ENCODE measurements at places on chromosomes 16 and 17.

- DNase-seq, result no peak
These were observed 237.1 kb downstream of the SHISA9 start for GRCh38 chr16:13138528-13138927.

DNA sequence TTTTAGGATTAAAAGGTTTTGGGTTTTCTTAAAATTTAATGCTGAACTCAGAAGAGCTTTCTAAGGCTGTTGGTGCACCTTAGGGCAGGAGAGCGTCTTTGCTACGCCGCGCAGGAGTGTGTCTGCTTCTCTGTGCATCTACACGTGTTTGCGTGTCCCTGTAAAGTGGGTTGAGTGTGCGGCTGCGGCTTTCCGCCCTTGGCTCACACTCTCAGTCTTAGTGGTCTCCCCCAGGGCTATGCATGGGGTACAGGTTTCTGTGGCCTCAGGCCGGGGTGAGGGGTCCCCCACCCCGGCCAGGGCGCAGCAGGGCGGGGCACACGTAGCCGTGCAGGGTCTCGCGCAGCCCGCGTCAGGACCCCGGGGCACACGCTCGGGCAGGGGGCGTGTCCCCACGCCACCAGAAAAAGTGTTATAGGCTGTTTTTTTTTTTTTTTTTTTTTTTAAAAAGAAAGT lies 727 bp upstream of the TENT4B start:
- DNase-seq, result no peak

DNA sequence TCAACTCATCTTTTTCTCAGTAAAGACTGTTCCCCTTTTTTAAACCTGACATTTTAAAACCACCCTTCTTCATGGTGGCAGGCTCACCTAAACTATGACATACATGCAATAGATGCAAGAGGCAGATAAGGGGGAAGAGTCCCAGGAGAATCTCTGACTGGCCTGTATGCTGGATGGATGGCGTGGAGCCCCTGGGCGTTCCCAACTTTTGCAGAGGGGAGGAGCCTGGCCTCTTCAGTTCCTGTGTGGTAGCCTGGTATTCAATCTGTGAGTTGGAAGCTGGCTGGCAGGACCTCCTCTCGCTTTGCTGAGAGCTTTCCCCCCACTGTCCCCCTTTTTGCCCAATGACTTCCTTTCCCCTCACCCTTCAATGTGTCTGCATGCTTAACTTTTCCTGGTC lies 217.6 kb upstream of the CA10 start:
- no peak for DNase-seq

DNA sequence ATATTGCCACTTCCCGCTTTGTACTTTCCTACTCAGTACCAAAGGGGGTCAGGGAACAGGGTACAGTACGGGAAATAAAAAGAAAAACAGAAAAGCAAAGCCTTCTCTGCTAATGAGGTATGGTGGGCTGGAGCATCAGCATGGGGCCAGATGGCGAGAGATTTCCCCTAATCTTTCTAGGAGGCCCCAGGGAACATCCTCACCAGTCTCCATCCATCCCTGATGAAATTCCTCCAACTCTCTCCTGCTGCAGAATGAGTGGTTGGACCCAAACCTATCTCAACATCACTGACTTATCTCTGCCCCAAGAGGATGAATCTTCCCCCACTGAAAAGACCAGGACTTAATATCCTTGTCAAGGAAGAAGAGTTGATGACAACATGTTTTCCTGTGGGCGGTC lies 185.6 kb downstream of the C16orf78 start:
- DNase-seq, result no peak

- DNase-seq, result no peak
These were observed 45.1 kb downstream of the ZFHX3 start for GRCh38 chr16:73002866-73003265.

DNA sequence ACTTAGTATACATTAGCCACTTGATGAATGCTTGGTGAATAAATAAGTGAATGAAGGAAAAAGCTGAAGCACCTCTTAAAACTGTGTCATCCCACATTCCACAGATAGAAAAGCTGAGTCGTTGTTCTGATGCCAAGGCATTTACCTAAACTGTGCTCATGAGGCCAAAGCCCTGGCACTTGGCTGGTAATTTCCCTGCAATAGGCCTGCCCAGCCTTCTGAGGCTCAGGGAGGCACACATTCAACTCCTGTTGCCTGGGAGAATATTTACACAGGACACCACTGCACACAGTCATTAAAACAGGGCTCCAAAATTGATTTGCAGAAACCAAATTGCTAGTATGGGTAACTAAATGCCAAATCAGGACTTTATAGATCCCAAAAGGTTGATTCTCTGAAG lies 333.0 kb upstream of the C16orf82 start:
- DNase-seq, result no peak

DNA sequence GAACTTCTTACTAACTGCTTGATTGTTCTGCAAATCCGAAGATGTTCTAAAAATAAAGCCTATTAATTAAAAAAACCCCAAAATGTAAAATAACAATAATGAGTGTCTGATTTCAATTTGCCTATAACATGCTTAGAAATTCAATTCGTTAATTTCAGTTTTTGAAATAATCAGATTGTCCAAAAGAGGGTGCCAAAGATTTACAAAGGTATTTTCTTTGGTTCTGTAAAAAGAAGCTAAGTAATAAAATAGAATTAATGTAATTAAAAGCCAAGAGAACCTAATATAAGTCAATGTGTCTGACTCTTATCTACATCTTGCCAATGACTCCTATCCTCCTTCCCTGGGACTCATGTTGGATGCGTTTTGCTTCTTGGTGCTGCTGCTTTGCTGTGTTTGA lies 75.0 kb upstream of the CPHXL start:
- DNase-seq, result no peak

- DNase-seq, result no peak
These were observed 74.6 kb upstream of the TMEM97 start for GRCh38 chr17:28244446-28244845.

DNA sequence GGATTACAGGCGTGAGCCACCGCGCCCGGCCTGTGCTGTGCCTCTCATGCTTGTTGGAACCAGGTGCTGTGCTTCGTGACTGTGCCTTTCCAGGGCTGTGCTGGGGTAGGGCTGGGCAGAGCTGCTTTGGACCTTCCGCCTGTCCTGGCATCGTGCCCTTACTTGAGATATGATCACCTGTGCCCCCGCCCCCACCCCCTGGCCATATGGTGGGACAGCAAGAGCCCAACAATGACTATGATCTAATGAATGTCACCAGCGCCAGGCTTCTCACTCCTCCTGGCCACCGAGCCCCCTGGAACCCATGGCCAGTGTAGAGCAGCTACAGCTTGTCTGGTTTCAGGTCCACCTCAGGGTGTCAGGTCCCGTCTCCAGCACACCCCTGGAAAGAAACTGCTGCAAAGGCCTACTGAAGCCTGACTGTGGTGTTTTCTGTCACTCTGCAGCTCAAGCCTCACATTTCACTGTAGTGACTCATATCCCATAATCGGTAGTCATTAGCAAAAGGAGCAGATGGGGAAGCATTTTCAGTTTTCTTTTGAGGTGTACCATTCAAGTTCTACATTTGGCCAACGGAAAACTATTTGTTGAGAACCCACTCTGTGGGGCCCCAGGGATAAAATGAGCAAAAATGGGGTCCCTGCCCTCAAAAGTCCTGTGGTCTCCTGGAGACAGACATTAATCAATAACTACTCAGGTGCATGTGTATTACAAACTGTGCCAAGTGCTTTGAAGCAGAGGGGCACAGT lies 22.1 kb downstream of the FCSK start:
- DNase-seq, result no peak

DNA sequence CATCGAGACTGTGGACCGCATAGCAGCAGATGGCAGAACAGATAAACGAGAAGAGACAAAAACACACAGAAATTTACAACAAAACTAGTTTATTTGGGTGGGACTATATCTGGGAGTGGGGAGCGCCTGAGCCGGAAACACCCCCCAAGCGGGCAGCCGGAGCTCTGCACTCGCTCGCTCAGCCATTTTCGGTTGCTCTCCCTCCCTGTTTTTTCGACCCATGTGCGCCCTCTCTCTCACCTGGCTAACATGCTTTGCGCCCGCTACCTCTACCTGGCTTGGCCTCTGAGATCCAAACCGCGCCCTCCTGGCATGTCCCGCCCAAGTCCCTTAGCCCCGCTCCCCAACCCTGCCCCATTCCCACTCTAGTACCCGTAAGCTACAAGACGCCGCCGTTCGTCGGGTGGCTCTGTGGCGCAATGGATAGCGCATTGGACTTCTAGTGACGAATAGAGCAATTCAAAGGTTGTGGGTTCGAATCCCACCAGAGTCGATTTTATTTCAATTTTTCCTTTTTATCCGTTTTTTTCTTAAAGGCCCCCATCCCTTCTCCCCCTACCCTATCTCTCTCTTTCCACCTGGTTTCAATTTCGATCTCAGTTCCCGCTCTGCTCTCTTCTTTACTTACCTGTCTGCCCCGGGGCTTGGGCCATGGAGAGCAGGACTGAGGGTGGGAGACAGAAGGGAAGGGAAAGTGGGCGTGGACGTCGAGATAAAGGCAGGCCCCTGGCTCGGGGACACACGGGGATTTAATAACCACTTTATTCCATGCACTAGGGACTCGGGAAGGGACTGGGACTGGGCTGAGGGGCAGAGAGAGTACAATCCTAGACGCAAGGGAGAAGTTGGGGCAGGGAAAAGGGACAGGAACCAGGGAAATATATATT lies 2.4 kb upstream of the ALOXE3 start:
- peak; percentile 70 for DNase-seq

Data from right forelimb (tissue), 1 donor.